Bronchus fibroblast of lung (primary cell): ENCODE measurements at places on chromosomes 2 and 18. TPM values are rescaled to one million over a fixed set of nuclear protein-coding genes. Genes with fewer than 3 reads are reported as not detected.

LOXL3 gene
- 10.1 and 10.7 TPM in 2 replicates for total RNA-seq

CAVIN2 gene
- total RNA-seq: 28.5 and 31.9 TPM in 2 replicates

POTEJ gene
- total RNA-seq: not detected in 2 replicates

EVA1A gene
- 28.4 and 28.7 TPM in 2 replicates for total RNA-seq

CFC1 gene
- not detected in 2 replicates for total RNA-seq

TBC1D8 gene
- total RNA-seq: 4.4 and 5.2 TPM in 2 replicates

LYG1 gene
- total RNA-seq: 0.45 TPM in 1 of 2 replicates, not detected in the other

NEU2 gene
- not detected in 2 replicates for total RNA-seq

PTPRN gene
- total RNA-seq: 7.9 and 9.8 TPM in 2 replicates

EIPR1 gene
- 43.7 and 45.7 TPM in 2 replicates for total RNA-seq

REG1B gene
- total RNA-seq: not detected in 2 replicates

CDK15 gene
- 15.0 and 18.3 TPM in 2 replicates for total RNA-seq

PFN4 gene
- total RNA-seq: 0.15 and 0.17 TPM in 2 replicates

IL36G gene
- not detected in 2 replicates for total RNA-seq

TBR1 gene
- not detected in 2 replicates for total RNA-seq

BMP10 gene
- total RNA-seq: not detected in 2 replicates

MAP3K19 gene
- total RNA-seq: not detected in 2 replicates

TMEM200C gene
- 1.3 and 1.5 TPM in 2 replicates for total RNA-seq

RPE gene
- total RNA-seq: 76.8 and 88.2 TPM in 2 replicates

RPRM gene
- not detected in 2 replicates for total RNA-seq

MYOM1 gene
- total RNA-seq: 0.15 TPM in 1 of 2 replicates, not detected in the other

ZNF396 gene
- 0.67 and 0.89 TPM in 2 replicates for total RNA-seq

ARHGEF4 gene
- 1.6 and 2.7 TPM in 2 replicates for total RNA-seq

GPR35 gene
- under 0.01 and 0.15 TPM in 2 replicates for total RNA-seq

DLGAP1 gene
- total RNA-seq: 0.34 and 0.45 TPM in 2 replicates

TTLL4 gene
- 10.3 and 10.8 TPM in 2 replicates for total RNA-seq

ICOS gene
- total RNA-seq: not detected in 2 replicates

DSG4 gene
- total RNA-seq: not detected in 2 replicates

CCDC148 gene
- 0.45 and 0.50 TPM in 2 replicates for total RNA-seq

GULP1 gene
- 21.4 and 27.9 TPM in 2 replicates for total RNA-seq

LYG2 gene
- not detected in 2 replicates for total RNA-seq

IL1RL1 gene
- 0.17 and 0.89 TPM in 2 replicates for total RNA-seq

EPAS1 gene
- total RNA-seq: 13.2 and 23.0 TPM in 2 replicates

FOXI3 gene
- total RNA-seq: not detected in 2 replicates

PMAIP1 gene
- 33.0 and 33.9 TPM in 2 replicates for total RNA-seq

CCDC85A gene
- total RNA-seq: 0.15 and 0.34 TPM in 2 replicates

CNDP1 gene
- total RNA-seq: 0.15 TPM in 1 of 2 replicates, not detected in the other

TANC1 gene
- 13.1 and 13.8 TPM in 2 replicates for total RNA-seq

SPR gene
- total RNA-seq: 11.0 and 12.8 TPM in 2 replicates

GPR155 gene
- total RNA-seq: 0.74 and 1.3 TPM in 2 replicates

RAB10 gene
- 74.2 and 90.1 TPM in 2 replicates for total RNA-seq

HOXD11 gene
- not detected in 2 replicates for total RNA-seq

INHA gene
- not detected in 2 replicates for total RNA-seq

FMNL2 gene
- total RNA-seq: 12.0 and 12.6 TPM in 2 replicates

CDH19 gene
- not detected in 2 replicates for total RNA-seq

GALNT3 gene
- total RNA-seq: 0.84 and 2.5 TPM in 2 replicates

ZNF804A gene
- 2.7 and 3.7 TPM in 2 replicates for total RNA-seq

EMILIN1 gene
- 188 and 191 TPM in 2 replicates for total RNA-seq

DNAJC5G gene
- not detected in 2 replicates for total RNA-seq

EML6 gene
- under 0.01 and 0.17 TPM in 2 replicates for total RNA-seq

IL1RN gene
- total RNA-seq: not detected in 2 replicates
